Urinary bladder (tissue), 4 donors: ENCODE measurements at places on chromosomes 2 and 18.

DNA sequence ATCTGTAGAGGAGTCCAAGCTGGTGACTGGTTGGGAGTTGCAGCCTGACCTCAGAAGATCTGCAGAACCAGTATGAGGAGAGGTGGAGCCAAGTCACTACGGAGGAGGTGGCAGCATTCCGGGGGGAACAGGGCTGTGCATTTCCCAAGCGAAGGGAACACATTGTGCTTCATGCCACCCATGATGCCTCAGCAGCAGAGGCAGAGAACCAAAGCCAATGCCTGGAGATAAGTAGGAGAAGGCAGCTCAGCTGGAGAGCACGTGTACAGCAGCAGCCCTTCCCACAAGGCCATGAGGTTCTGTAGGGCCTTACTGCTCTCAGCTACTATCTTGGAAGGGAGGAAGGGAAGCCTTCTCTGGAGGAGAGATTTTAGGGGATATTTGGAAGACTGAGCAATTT is 67.2 kb upstream of the LRPPRC start:
- DNase-seq = no peak

- DNase-seq = no peak
These were observed 3057.4 kb downstream of the RPIA start for GRCh38 chr2:91748902-91749301.

GRCh38 chr2:76391678-76392077 is 681.0 kb upstream of the GCFC2 start:
- no peak for DNase-seq

DNA sequence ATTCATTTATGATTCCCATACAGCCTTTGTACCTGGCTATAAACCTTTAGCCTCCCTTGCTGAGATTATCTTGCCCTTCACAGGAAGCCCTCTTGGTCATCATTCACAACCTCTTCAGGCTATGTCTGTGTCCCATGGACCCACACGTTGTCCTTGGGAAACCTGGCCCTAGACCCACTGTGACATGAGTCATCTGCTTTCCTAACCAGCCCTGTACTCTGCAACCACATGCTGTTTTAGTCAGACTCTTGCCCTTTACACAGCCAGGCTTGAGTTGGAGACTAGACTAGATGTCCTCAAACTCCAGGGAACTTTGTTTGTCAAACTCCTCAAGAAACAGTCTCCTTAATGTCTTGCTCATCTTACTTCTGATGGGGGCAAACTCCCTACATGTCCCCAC is 229.3 kb upstream of the ZSWIM2 start:
- DNase-seq = no peak

DNA sequence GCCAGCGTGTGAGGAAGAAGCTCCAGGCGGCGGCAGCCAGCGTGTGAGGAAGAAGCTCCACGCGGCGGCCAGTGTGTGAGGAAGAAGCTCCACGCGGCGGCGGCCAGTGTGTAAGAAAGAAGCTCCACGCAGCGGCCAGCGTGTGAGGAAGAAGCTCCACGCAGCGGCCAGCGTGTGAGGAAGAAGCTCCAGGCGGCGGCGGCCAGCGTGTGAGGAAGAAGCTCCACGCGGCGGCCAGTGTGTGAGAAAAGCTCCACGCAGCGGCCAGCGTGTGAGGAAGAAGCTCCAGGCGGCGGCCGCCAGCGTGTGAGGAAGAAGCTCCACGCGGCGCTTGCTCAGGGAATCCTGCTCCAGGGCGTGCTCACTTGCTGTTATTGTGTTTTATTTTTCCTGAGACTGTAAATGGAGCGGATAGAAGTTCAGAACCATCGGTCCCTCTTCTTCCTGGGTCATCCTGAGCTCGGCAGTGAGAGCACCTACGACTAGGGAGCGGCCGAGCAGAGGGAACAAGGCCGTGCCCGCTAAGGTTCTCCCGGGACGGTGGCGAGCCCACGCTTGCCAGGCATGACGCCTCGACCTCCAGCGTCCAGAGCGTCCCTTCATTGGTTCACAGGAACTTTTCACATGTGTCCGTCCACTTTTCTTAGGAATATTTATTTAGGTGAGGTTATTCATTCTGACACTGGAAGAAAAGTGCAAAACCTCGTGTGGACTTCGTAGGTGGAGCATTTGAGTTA is 94.2 kb downstream of the TMEM18 start:
- no peak for DNase-seq

GRCh38 chr18:23071285-23071684 is 64.0 kb upstream of the CABLES1 start:
- no peak for DNase-seq

DNA sequence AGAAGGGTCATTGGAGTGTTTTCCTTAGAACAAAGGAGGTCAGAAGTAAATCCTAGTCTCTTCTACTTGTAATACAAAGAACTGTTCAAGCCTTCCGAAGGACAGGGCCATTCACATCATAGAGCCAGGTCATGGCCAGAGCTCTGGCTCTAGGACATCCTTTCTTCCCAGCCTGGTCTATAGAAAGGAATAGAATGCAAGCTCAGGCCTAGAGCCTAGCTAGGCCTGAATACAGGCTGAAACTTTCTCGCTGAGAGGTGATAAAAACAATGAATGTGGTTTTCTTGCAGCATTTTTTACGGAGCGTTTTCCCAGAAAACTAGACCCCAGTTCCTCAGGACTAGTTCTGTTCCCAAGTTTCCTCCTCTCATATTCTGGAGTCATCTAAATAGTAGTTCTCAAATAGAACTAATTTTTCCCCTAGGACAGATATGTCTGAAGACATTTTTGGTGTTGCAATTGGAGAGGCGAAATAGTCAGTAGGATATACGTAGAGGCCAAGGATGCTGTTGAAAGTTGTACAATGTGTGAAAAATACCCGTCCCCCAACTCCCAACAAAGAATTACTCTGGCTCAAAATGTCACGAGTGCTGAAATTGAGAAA is 6.8 kb downstream of the UGT1A6 start:
- DNase-seq = no peak

DNA sequence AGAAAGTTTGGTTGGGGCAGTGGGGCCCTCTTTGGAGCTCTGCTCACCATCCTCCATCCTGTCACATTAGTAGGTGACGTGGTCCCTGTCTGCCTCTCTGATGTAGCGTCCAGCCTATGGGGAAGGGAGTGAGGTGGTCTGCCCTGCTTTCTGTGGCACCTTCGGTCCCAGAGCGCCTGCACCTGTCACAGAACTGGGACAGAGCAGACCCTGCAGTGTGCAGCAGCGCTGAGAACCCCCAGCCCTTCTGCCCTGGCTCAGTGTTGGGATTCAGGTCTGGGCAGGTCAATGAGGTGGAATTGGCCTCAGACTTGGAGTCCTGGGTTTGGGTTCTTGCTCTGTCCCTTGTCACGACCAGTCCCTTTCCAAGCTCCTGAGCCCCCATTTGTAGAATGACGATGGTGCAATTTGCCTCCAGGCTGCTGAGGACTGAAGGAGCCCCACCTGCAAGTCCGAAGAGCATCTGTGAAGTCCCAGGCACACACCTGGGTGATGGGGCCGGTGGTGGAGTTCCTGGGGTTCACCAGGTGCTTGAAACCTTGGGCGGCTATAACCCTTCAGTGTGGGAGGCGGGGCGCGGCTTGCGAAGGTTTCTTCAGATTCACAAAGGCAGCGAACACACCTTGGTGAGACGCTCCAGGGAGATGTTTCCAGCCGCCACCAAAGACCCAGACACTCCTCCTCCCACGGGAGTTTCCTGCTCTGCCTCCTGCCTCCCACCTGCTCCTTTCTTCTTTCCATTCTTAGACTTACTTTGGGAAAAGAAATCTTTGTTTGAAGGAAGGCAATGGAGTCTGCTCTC is 265.4 kb upstream of the HDAC4 start:
- DNase-seq = no peak
